ENCODE measurements at places on chromosomes 13 and 19.

- no peak for DNase-seq
These were observed 340.6 kb downstream of the KCNRG start for GRCh38 chr13:50355797-50356196.

GRCh38 chr19:3844596-3844995, 24.2 kb downstream of the ZFR2 start:
- no peak for DNase-seq

- DNase-seq, result no peak
These were observed 198.6 kb downstream of the OXGR1 start for GRCh38 chr13:96795670-96796069.

DNA sequence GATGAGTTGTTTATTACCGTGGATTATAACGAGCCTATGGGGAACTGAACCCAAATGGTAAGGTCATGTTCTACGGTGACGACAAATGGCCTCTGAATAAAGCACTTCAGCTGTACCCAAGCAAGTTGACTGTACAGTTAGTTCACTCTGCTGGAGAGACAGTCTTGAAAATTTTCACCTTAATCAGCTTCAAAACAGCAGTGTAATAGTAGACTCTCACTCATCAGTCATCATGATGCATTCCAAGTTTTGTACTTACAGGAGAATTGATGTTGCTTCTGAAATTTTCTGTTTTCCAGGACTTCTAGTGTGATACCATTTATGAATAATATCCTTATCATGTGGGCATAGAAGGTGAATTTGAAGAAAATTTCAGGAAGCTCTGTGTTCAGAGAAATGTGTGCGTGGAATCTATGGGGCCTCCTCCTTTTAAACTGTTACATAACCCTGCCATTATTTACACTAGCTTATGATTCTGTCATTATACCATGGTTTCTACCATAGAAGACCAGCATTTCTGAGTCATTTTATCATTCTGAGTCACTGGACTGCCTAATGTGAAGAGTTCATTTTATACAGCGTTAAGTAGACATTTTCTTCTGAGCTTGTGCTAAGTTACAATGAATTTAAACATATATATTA, 96.9 kb downstream of the WDFY2 start:
- no peak for DNase-seq

GRCh38 chr13:51818781-51819511, 15.0 kb upstream of the DHRS12 start:
- no peak for DNase-seq

DNA sequence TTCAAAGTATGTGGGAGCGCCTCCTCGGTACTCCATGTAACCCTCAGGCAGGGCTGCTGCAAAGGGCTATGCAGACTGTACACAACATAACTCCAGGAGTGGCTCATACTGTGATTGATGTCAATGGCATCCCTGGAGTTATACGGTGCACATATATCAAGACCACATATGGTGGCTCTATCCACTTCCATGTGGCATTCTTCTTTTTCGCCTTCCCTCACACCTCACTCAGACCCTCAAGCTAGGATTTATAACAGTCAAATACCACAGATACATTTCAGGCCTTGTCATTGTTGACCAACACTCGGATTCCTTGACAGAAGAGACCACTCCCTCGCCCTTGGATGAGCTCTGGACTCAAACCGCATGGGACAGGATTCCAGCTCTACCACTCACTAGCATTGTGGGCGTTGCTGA, 11.3 kb upstream of the UBL3 start:
- DNase-seq, result no peak

DNA sequence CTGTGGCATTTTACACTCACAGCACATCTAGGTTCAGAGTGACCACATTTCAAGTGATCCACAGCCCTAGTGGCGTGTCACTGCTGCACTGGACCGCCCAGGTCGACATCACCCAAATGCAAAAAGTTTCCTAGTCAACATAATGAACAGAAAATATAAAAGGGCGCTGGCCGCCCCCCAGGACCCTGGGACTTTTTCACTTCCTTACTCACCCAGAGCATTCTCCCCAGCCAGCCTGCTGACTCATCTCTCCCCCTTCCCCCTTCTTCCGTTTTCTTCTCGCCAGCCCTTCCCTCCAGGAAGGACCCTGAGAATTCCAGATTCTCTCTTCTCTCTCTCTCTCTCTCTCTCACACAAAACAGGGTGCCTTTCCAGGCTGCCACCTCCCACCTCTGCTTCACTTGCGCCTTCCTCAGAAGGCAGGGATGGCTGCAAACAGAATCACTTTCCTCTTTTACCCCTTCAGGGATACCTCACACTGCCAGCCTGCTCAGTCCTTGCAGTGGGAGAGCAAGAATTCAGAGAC, 21.0 kb upstream of the GRWD1 start:
- no peak for DNase-seq

DNA sequence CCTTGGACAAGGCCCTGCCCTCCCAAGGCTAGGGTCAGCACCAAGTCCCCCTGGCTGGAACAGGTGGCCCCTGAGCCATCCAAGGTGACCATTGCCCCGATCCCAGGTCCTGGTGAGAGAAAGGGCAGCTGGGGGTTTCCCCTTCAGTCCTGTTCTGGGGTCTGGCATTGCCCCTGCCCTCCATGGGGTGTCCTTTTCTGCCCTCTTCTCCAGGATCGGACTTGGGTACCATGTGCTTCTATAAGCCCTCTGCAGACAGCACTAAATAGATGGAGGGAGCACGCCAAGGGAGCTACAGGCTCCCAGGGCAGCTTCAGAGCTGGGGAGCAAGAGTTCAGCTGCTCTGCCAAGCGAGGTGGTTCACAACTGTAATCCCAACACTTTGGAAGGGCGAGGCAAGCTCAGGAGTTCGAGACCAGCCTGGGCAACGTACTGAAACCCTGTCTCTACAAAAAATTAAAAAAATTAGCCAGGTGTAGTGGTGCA, 13.5 kb upstream of the KCNN1 start:
- DNase-seq, result no peak

DNA sequence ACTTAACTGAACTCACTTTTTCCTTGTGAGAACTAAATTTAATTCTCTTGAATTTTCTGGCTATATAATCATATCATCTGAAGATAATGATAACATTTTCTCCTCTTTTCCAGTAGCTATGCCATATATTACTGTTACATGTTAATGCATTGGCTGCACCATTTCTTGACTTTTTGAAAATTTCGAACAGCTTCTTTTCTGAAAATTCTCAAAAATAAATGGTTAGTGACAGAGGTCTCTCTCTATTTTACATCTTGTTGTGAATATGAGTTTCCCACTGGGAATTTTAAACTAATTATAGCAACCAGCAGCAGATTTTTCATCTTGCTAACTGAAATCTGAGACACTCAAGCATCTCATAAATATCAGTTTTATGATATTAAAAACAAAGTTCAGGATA, 30.6 kb downstream of the MBNL2 start:
- DNase-seq, result no peak

GRCh38 chr13:46609726-46610125, 56.8 kb downstream of the LRCH1 start:
- no peak for DNase-seq

- no peak for DNase-seq
These were observed 18.2 kb downstream of the IL17D start for GRCh38 chr13:20721454-20722357.

- no peak for DNase-seq
These were observed 106.7 kb downstream of the RAP2A start for GRCh38 chr13:97540696-97541095.

DNA sequence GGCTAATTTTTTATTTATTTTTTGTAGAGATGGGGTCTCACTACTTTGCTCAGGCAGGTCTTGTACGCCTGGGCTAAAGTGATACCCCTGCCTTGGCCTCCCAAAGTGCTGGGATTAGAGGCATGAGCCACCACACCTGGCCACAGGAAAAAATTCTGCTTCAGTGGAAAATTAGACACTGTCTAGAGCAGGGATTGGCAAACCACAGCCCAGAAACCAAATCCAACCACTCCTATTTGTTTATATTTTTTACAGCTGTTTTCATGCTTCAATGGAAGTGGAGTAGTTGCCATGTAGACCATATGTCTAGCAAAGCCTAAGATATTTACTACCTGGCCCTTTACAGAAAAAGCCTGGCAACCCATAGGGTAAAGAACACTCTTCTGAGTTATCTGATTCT, 123.7 kb upstream of the MRI1 start:
- DNase-seq, result no peak

DNA sequence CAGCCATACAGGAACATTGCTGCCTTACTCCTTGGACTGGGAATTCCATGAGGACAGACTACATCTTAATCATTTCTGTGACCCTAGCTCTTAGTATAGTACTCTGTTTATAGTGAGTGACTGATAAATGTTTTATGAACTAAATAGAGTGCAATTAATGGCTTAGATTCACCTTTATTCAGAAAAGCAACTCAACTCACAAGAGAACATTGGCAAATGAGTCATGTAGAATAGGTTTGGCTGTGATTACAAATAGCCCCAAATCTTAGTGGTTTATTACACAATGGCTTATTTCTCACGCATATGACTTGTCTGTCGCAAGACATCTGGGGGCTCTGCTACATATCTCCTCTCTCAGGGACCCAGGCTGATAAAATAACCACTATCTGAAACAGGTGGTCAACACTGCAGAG, 121.6 kb upstream of the KL start:
- no peak for DNase-seq

- no peak for DNase-seq
These were observed 12.4 kb downstream of the DPRX start for GRCh38 chr19:53644061-53644816.

DNA sequence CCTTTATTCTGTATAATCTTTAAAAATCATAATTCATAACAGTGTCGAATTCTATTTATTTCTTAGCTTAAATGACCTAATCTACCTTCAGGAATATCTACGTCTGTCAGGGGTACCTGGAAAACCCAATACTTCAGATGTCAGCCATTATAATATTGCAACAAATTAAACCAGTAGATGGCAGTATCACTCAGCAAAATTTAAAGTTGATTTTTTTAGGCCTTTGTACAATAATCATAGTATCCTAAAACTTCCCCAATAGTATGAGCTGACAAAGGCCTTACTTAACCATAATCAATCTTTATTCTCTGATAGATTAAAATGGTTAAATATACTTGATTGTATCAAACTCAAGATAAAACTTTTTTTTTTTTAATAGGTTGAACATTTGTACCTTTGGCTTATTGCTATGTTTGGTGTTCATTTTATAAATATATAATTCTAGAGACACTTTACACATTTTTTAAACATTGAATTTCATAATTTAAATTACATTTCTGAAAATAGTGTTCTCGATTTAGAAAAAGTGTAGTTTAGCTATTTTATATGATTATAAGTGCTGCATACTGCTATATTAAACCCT, 830.2 kb upstream of the SPRY2 start:
- no peak for DNase-seq

- DNase-seq, result no peak
These were observed 3.8 kb downstream of the PRTN3 start for GRCh38 chr19:844546-844971.

GRCh38 chr13:36668316-36668715, 5.5 kb upstream of the SERTM1 start:
- no peak for DNase-seq

- DNase-seq, result no peak
These were observed at the start of gene SACS for GRCh38 chr13:23433171-23434153. SACS (minus strand) TSS chr13:23433702; CDS start chr13:23411239, 22,463 bp downstream.

DNA sequence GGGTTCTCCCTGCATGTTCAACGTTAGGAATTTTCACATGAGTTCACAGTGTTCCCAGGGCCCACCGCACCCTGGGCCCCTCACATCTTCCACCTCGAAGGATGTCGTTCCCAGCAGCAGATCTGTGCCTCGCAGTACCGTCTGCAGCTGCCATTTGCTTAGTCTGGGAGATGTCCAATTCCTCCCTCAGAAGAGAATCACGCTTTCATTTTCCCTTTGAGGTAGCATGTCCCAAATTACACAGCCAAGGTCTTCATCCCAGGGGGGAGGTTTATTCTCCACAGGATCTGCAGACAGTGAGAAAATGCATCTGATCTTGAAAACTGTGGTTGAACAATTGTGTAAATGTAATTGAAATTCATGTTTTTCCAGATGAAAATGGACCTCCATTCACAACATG, 150.2 kb downstream of the DCT start:
- DNase-seq, result no peak

- no peak for DNase-seq
These were observed 21.6 kb upstream of the MRI1 start for GRCh38 chr19:13742756-13743155.

DNA sequence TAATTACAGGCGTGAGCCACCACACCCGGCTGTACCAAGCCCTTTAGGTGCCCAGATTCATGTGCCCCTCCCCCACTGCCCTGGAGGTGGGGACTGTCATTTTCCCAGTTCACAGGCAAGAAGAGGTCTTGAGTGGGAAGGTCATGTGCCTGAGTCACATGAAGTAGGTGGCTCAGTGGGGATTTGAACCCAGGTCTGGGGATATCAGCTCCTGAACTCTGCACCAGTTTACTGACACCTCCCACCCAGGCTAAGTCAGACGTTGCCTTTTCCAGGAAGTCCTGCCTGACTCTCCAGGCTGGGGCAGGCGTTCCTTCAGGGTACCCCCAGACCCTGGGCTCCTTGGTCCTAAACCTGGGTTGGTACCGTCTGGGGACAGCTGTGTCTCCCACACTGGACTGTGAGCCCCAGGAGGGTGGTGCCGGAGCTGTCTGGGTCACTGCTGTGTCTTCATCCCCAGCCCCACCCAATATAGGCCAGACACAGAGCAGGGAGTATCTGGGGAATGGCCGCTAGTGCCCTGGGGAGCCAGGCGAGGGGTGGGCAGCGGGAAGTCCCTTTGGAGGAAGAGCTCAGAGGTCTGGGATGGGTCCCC, 8.6 kb downstream of the VASP start:
- DNase-seq, result no peak

DNA sequence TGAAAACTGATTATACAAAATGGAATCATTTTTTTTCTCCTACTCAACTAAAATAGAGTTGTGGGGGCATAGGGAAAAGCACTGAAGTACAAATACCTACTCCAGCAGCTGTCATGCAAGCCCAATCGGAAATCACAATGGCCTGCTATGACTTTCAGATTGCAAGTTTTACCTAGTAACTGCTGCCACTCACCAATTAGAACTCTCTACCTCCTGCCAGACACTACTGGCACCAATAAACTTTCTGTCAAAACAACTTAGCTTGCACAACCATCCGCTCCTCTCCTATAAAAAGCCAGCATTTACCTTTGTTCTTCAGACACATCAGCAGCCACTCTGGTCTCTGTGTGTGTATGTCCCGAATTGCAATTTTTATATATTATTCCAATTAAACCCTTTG, 9.3 kb upstream of the TRPC4 start:
- DNase-seq, result no peak

DNA sequence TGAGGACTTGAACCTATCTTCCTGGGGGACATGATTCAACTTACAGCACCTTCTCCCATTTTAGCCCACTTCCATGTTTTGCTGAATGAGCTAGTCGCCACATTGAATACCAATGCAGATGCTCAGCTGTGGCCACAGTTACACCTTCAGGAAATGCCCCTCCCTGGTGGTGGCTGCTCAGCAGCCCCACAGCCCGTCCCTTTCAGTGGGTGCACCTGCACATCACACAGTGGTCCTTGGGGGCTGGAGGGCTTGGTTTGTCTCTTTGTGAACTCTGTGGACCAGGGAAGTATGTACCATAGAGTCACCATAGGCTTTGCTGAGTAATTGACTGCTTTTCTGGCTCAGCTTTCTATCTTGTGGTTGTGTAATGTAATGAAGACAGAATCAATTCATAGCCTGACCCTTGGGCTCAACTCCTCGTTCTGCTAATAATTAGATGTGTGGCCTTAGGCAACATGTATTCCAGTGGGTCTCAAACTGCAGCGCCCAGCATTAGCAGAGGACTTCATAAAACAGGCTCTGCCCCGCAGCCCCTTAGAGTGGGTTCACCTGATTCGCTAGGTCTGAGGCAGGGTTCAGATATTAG, 48.1 kb upstream of the FARP1 start:
- DNase-seq, result no peak
